ENCODE measurements at places on chromosomes 5 and 9. TPM values are rescaled to one million over a fixed set of nuclear protein-coding genes. Genes with fewer than 3 reads are reported as not detected.

- DNase-seq, result peak; percentile 25
- H3K4me1 ChIP-seq, result no peaks in the 10 kb centered on the region
- H3K27me3 ChIP-seq, result no peaks in the 10 kb centered on the region
Measured at GRCh38 chr5:96582343-96582742, 79.8 kb upstream of the CAST start.

DNA sequence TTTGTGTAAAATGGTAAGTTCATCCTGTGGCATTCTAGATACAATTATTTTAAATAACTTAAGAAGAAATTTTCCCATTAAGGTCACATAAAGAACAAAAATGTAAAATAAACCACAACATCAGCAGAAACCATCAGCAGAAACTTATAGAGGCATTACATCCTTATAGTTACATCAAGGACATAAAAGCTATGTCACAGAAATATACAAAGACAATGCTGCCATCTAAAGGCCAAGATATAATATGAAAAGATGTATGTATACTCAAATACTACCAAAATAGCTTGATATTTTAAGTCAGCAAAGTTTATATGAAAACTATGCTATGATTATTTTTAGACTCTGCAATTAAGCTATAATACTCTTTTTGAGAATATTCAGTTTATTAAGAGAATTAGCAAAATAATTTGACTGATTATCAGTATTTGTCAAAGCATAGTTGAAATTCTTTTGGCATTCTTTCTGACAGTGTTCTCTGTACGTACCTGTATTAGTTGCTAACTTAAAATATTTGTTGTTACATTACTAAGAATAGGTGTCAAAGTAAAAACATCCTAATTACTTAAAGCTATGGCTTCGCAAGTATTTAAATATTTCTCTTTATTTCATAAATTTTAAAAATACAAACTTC, 36.2 kb downstream of the FBXL17 start:
- DNase-seq, result peak; percentile 65
- no peaks in the 10 kb centered on the region for H3K36me3 ChIP-seq
- H3K4me3 ChIP-seq, result no peak overlapping the region
- H3K27me3 ChIP-seq, result no peaks in the 10 kb centered on the region

- H3K27ac ChIP-seq, result peak overlapping the region; percentile 28
- H3K36me3 ChIP-seq, result no peaks in the 10 kb centered on the region
- DNase-seq, result peak; percentile 85
- no peaks in the 10 kb centered on the region for H3K4me1 ChIP-seq
- peaks cover 73% of the 10 kb centered on the region for H3K27me3 ChIP-seq
Measured at GRCh38 chr5:93620487-93621326, 37.7 kb downstream of the NR2F1 start.

GRCh38 chr9:129587487-129588262, 33.2 kb downstream of the C9orf50 start:
- H3K36me3 ChIP-seq, result no peaks in the 10 kb centered on the region
- H3K4me3 ChIP-seq, result no peak overlapping the region
- peaks cover 10% of the 10 kb centered on the region for H3K4me1 ChIP-seq
- no peaks in the 10 kb centered on the region for H3K27me3 ChIP-seq
- H3K27ac ChIP-seq, result peak overlapping the region; percentile 22

GRCh38 chr9:98886691-98887229, 56.9 kb upstream of the COL15A1 start:
- H3K27ac ChIP-seq, result no peak overlapping the region
- no peak overlapping the region for H3K4me3 ChIP-seq
- H3K4me1 ChIP-seq, result peaks cover 5% of the 10 kb centered on the region
- no peaks in the 10 kb centered on the region for H3K36me3 ChIP-seq

DNA sequence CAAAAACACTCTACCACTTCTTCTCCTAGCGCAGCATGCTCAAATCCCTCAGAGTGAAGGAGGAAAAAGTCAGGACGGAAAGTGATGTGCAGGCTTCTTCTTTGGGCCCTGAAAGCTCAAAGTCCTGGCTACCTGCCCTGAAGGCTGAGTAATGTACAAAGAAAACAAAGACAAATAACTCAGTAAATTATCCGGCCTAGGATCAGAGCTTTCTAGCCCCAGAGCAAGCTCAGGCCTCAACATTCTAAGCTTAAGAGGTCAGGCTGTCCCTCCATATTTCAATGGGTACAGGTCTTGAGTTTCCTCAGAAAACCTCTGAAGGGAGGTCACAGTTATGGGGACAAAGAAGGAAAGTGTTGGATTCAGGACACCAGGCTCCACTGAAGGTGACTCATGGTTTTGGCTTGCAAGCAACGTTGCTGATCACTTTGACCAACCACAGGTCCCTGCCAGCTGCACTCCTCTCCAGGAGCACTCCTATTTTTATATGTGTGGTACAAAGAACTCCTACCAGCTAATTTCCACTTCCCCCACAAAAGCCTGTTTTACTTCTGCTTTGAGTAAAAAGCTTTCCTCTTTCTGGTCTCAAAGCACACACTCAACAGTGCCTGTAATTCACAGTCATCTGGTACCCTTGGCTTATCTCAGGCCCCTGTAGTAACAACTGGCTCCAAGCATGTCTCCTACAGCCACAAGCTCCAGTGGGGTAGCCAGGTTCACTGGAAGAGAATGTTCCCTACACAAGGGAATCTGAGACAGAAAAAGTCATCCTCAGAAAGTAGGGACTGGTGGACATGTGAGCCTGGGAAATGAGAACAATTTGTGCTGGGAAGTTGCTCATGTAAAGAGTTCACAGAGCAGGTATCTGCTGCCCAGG, 115.7 kb downstream of the UGCG start:
- H3K4me1 ChIP-seq, result peaks cover 29% of the 10 kb centered on the region
- no peaks in the 10 kb centered on the region for H3K27me3 ChIP-seq
- no peak overlapping the region for H3K4me3 ChIP-seq
- DNase-seq, result peak; percentile 70

DNA sequence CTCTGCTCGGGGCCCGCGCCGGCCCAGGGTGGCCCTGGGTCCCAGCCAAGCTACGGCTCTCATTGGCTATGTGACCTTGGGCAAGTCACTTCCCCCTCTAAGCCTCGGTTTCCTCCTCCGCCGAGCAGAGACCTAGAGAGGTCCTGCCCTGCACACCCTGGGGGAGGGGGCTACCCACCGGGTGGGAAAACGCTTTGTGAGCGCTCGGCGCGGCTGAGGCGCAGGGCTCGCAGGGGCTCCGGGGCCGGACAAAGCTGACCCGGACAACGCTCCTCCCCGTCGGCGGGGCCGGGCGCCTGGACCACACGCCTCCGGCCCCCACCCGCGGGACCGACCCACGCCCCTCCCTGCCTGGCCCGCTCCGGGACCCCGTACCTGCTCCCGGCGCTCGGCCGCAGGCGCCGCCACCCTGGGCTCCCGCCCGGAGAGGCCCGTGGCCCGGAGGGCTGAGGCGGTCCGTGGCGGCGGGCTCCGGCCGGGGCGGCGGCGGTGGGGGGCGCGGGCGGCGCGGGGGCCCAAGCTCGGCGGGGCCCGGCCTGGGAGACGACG, 85.7 kb upstream of the MELK start:
- peak; percentile 61 for DNase-seq
- H3K4me1 ChIP-seq, result peaks cover 25% of the 10 kb centered on the region
- no peaks in the 10 kb centered on the region for H3K36me3 ChIP-seq
- H3K27ac ChIP-seq, result peak overlapping the region; percentile 83
- H3K4me3 ChIP-seq, result peak overlapping the region; percentile 100
- H3K27me3 ChIP-seq, result no peaks in the 10 kb centered on the region

GRCh38 chr5:102853680-102854079, 98.6 kb downstream of the PAM start:
- H3K4me3 ChIP-seq, result no peak overlapping the region
- no peak for DNase-seq
- no peaks in the 10 kb centered on the region for H3K36me3 ChIP-seq
- H3K27me3 ChIP-seq, result no peaks in the 10 kb centered on the region

DNA sequence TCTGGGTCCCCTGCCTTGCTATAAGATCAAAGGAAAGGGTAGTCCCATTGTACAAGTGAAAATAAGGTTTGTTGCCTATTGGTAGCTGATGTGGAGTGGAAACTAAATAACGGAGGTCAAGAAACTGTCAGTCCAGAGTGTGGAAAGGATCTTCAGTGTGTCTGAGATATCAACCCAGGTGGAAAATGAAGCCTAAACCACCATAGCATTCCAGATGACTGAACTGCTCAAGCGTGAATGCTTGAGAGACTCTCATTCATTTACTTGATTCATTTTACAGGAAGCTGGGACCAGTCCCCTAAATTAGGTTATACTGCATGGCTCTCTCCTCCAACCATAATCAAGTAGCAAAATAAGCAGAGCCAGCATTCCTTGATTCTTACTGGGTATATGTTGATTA, 116.0 kb upstream of the SLC28A3 start:
- no peaks in the 10 kb centered on the region for H3K36me3 ChIP-seq
- H3K27ac ChIP-seq, result no peak overlapping the region
- peaks cover 4% of the 10 kb centered on the region for H3K27me3 ChIP-seq
- no peaks in the 10 kb centered on the region for H3K4me1 ChIP-seq

DNA sequence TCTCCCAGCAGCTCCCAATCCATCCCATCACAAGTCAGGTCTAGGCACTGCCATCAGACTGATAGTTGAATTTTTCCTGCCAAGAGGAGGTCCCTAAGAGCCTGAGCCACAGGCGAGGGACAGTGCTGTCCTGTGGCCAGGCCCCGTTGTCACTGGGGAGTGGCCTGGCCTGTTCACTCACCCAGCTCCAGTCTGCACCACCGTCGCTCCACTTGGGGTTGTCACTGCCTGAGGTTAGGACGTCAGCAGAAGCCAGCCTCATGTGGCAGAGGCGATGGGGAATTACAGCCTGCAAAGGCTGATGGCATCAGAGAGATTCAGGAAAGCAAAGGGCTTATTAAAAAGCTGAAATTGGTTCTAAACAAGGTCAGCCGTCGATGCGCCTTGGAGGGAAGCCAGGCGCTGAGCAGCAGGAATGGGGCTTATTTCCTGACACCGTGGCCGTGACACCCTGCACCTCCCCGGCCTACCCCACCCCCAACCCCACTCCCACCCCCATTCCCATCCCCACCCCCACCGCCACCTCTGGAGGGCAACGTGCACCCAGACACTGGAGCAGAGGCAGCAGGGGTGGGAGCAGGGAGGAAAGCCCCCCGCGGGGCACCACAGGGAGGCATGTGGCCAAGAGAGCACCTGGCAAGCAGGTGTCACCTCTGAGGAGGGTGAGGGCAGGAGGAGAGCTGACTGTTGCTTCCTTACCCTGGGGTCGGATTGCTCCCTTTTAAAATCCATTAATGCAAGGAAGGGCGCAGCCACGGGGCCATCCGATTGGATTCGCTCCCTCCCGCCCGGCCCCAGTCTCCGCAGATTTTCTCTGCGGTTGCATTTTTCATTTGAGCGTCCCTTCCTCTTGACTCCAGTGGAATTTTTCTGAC, 3.1 kb upstream of the DBH start:
- no peaks in the 10 kb centered on the region for H3K4me1 ChIP-seq
- H3K27me3 ChIP-seq, result no peaks in the 10 kb centered on the region
- no peak overlapping the region for H3K4me3 ChIP-seq
- H3K27ac ChIP-seq, result no peak overlapping the region
- no peak for DNase-seq
- H3K36me3 ChIP-seq, result no peaks in the 10 kb centered on the region

DNA sequence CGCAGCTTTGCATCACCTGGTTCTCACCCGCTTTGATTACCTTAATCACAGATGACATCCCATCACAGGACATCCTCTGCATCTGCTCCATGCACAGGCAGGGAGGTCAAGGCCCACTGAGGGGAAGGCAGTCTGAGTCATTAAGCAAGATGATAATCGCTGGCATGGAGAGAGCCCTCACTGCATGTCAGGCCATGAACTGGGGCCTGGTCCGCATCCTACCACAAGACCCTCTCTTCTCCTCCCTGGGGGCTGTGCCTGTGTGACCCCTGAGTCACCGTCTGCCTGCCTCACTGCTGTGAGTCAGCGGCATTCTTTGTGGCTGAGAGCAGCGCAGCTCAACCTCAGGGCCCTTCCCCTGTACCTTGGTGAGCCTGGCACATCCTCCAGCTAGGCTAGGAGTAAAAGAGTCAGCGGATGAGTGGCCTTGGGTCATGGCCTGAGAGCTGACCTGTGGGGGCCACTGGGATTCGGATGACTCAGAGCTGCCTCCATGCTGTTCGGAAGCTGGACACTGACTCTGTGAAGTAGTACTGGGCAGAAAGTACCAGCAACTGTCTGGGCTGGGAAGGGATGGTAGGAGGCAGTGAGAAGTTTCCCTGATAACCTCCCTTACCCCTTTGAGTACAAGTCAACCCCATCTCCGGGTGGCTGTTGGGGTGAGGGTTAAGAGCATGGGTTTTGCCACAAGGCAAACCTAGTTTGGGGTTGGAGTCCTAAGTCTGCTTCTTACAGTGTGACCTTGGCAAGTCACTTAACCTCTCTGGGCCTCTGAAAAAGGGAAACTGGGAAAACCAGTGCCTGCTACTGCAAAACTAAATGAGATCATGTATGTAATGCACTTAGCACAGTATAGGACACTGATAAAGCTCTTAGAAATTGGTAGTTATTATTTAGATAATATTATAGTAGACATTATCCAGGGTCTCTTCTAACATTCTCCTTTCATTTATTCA, 14.6 kb upstream of the ARSI start:
- no peaks in the 10 kb centered on the region for H3K27me3 ChIP-seq
- peak overlapping the region; percentile 85 for H3K27ac ChIP-seq
- H3K36me3 ChIP-seq, result no peaks in the 10 kb centered on the region
- peak; percentile 83 for DNase-seq

- no peak for DNase-seq
- H3K27ac ChIP-seq, result no peak overlapping the region
- no peak overlapping the region for H3K4me3 ChIP-seq
- no peaks in the 10 kb centered on the region for H3K27me3 ChIP-seq
- no peaks in the 10 kb centered on the region for H3K4me1 ChIP-seq
Measured at GRCh38 chr9:126234681-126235335, 91.8 kb upstream of the MVB12B start.

DNA sequence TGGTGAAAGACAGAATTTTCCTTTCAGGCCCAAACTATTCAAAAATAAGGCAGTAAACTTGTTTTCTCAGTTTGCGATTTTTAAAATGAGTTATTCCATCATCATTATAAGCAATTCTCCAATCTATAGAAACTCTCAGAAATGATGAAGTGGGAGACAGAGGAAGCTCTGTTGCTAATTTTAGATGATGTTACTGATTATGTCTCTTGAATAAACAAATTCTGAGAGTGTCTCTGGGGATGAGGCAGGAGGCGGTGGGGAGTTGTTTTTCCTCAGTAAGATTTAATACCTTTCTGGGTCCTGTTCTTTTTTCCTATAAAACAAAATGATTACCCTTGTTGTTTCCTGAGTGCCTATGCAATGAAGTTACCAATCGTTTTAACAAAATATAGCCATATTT, 43.9 kb upstream of the TEX48 start:
- no peaks in the 10 kb centered on the region for H3K36me3 ChIP-seq
- no peak overlapping the region for H3K4me3 ChIP-seq
- no peak for DNase-seq

GRCh38 chr9:9790216-9790872, 822.5 kb downstream of the PTPRD start:
- no peaks in the 10 kb centered on the region for H3K36me3 ChIP-seq
- DNase-seq, result peak; percentile 57
- H3K4me3 ChIP-seq, result no peak overlapping the region

ENTPD8 gene
- 7.1 TPM for total RNA-seq

CDH9 gene
- total RNA-seq, result 2.2 TPM

SPEF2 gene
- total RNA-seq, result 5.1 TPM

KIF3A gene
- total RNA-seq, result 7.0 TPM

CRHBP gene
- total RNA-seq, result 5.0 TPM

LMNB1 gene
- total RNA-seq, result 30.8 TPM
